ENCODE measurements at places on chromosomes 7 and 10. TPM values are rescaled to one million over a fixed set of nuclear protein-coding genes. Genes with fewer than 3 reads are reported as not detected.

DNA sequence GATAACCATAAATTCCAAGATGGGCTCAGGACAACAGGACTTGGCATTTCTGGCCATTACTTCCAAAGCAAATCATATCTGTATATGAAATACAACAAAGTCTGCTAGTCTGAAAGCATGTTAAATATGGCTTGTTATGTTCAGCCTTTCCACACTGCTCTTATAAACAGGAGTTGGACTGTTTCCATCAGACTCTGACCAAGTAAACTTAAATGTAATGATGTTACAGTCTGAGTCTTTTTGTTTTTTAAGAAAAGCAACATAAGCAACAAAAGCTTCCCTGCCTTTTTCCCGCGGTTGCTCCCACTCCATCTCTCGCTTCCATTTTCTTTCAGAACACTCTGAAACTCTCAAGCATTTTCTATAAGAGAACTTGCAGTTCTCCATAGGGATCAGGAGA is 8.1 kb upstream of the CDCA7L start:
- H3K4me3 ChIP-seq = no peak overlapping the region
- H3K27me3 ChIP-seq = no peaks in the 10 kb centered on the region
- no peaks in the 10 kb centered on the region for H3K4me1 ChIP-seq
- no peak for DNase-seq
- H3K36me3 ChIP-seq = no peaks in the 10 kb centered on the region

- H3K27ac ChIP-seq = no peak overlapping the region
- H3K36me3 ChIP-seq = no peaks in the 10 kb centered on the region
- DNase-seq = no peak
- H3K27me3 ChIP-seq = no peaks in the 10 kb centered on the region
- no peak overlapping the region for H3K4me3 ChIP-seq
- H3K4me1 ChIP-seq = no peaks in the 10 kb centered on the region
These were observed 15.2 kb upstream of the COMTD1 start for GRCh38 chr10:75250934-75251333.

- DNase-seq = no peak
These were observed 494.3 kb downstream of the AUTS2 start for GRCh38 chr7:70092314-70093204.

DNA sequence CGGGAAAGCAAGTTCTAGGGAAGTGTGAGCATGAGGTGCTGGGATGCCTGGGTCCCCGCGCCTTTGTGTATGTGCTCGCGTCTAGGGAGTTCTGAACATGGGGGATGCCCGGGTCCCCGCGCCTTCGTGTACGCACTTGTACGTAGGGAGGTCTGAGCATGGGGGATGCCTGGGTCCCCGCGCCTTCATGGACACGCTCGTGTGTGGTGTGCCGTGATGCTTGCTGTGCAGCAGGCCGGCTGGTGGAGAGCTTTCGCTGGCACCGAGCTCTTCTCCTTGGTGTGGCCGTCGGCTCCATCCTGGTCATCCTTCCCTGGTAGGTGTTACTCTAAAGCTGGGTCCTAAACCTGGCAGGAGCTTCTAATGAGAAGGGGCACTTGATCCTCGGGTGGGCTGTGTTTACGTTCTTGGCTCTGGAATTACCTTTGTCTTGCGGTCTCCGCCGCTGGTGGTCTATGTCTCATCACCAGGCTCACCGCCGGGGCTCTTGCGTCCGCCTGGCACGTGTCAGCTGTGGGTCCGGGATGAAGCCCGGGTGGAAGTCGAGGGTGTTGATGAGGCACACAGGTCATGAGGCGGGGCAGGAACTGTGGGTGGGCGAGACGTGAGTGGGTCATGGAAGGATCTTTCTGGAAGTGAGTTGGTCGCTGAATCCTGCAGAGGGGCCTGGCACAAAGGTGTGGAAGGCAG is 63.5 kb downstream of the DNAJB6 start:
- no peaks in the 10 kb centered on the region for H3K36me3 ChIP-seq
- H3K4me3 ChIP-seq = no peak overlapping the region
- peak; percentile 74 for DNase-seq
- no peaks in the 10 kb centered on the region for H3K4me1 ChIP-seq
- H3K27me3 ChIP-seq = no peaks in the 10 kb centered on the region

- H3K27ac ChIP-seq = no peak overlapping the region
- H3K4me1 ChIP-seq = no peaks in the 10 kb centered on the region
- no peaks in the 10 kb centered on the region for H3K27me3 ChIP-seq
- no peaks in the 10 kb centered on the region for H3K36me3 ChIP-seq
- no peak for DNase-seq
- H3K4me3 ChIP-seq = no peak overlapping the region
These were observed 140.2 kb upstream of the PPP2R2D start for GRCh38 chr10:131760416-131761166.

- no peaks in the 10 kb centered on the region for H3K27me3 ChIP-seq
- peaks cover 7% of the 10 kb centered on the region for H3K4me1 ChIP-seq
- no peak for DNase-seq
- H3K36me3 ChIP-seq = no peaks in the 10 kb centered on the region
- no peak overlapping the region for H3K4me3 ChIP-seq
These were observed 342.6 kb upstream of the NFE2L3 start for GRCh38 chr7:25809441-25809840.

GRCh38 chr7:139948587-139949335 is 114.0 kb downstream of the PARP12 start:
- H3K27ac ChIP-seq = no peak overlapping the region
- no peaks in the 10 kb centered on the region for H3K4me1 ChIP-seq
- H3K36me3 ChIP-seq = no peaks in the 10 kb centered on the region

DNA sequence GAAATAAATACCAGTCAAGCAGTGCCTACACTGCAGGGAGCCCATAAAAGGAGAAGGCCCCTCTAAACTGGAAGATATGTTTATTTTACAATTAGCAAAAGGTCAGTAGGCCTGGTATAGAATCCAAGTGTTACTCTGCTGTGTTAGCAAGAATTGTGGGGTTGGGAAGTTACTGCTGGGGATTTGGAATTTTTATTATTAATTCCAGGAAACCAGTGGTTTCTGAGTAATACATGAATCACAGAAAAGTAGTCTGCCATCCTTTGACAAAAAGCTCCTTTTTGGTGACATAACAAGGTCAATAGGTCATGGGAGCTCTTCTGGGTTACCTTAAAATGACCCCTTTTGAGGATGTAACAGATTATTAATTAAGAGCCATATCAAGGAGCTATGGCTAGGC is 67.4 kb downstream of the ZNF92 start:
- H3K4me1 ChIP-seq = no peaks in the 10 kb centered on the region
- H3K27me3 ChIP-seq = no peaks in the 10 kb centered on the region
- no peaks in the 10 kb centered on the region for H3K36me3 ChIP-seq
- no peak for DNase-seq
- no peak overlapping the region for H3K27ac ChIP-seq

GRCh38 chr10:16910793-16911164 is 93.6 kb upstream of the RSU1 start:
- no peak for DNase-seq
- no peaks in the 10 kb centered on the region for H3K27me3 ChIP-seq
- H3K27ac ChIP-seq = no peak overlapping the region
- H3K4me1 ChIP-seq = no peaks in the 10 kb centered on the region

DNA sequence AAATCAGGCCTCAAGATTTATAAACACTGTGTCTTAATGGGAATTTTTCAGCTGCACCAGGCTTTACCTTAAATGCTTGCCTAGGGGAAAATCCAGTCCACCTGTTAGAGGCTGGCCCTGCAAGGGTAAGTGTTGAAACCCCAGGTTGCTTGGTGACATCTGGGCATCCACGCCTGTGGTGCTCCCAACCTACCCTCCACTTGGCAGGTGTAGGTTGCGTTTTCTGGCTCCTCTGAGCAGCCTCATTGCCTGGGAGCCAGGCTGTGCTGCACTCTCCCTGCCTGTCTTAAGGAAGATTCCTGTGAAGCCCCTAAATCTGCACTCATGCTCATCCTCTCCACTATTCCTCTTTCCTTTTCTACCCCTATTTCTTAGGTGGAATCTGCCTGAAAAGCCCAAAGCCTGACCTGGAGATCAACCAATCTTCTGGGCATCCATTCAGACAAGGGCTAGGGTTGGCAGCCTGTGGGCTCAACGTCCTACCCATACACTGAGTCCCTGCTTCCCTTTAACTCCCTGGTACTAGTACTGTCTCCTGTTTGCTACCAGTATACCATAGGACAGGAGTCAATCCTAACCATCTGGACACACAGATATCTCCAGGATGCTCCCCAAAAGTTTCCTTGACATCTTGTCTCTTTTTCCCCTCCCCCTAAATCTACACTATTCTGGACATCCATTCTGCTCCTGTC is 150.4 kb downstream of the PDE1C start:
- no peak overlapping the region for H3K4me3 ChIP-seq
- H3K27ac ChIP-seq = no peak overlapping the region
- no peaks in the 10 kb centered on the region for H3K27me3 ChIP-seq

GRCh38 chr7:118862740-118863139 is 638.2 kb downstream of the ANKRD7 start:
- no peaks in the 10 kb centered on the region for H3K27me3 ChIP-seq
- no peak for DNase-seq
- no peaks in the 10 kb centered on the region for H3K36me3 ChIP-seq
- no peak overlapping the region for H3K27ac ChIP-seq
- H3K4me1 ChIP-seq = no peaks in the 10 kb centered on the region
- H3K4me3 ChIP-seq = no peak overlapping the region

GRCh38 chr10:110421512-110422138 is 76.1 kb upstream of the DUSP5 start:
- H3K27me3 ChIP-seq = no peaks in the 10 kb centered on the region
- H3K4me3 ChIP-seq = no peak overlapping the region
- H3K36me3 ChIP-seq = no peaks in the 10 kb centered on the region
- no peak for DNase-seq

DNA sequence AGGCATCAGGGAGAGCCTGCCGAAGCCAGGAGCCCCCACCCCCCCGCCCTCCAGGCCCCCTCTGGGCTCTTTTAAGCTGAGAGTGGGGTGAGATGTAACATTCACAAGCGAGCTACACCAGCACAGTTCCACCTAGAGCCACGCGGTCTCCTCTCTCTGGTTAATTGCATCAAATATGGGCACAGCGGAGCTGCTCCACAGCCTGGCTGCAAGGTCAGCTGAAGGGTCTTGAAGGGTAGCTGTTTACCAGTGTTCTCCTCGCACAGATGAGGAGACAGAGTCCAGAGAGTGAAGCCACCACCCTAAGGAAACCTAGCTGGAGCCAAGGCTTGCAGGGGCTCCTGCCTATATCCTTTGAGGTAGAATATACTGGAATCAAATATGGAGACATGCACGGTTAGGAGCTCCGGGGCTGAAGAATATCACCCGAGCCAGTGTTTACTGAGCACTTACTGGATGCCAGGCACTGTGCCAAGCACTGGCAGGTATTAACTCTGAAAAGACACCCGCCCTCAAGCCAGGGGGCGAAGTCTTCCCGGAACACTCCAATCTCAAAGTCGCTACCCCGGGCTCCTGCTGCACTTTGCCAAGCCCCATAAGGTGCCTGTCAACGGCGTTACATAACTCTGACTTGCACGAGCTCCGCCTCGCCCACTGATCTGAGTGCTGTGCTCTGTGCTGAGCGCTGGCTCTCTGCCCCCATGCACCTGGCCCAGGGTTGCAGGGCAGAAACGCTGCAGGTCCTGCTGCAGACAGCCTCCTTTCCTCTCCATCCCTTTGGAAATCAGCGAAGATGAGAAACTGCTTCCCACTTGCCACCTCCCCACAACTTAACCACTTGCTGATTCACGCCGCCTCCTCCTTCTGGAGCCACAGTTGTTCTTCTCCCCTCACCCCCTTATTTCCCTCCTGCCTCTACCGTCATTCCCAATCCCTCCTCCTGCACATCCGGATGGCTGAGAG is 5.4 kb downstream of the CHST15 start:
- peak; percentile 57 for DNase-seq
- no peaks in the 10 kb centered on the region for H3K36me3 ChIP-seq
- no peaks in the 10 kb centered on the region for H3K27me3 ChIP-seq
- no peak overlapping the region for H3K27ac ChIP-seq

DNA sequence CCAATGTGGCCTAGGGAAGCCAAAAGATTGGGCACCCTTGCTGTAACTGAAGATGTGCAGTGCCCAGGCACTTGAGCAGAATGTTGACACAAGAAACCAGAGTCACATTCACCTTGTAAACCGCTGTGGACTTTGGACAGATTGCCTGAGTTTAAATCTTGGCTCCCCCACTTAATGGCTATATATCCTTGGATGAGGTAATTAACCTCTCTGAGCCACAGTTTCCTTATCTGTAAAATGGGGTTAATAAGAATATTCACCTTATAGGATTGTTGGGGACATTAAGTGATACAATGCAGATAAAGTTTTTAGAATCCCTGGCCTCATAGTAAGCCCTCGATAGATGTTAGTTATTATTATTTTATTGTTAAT is 331.0 kb downstream of the LRMDA start:
- H3K4me1 ChIP-seq = no peaks in the 10 kb centered on the region
- no peak overlapping the region for H3K4me3 ChIP-seq
- no peak for DNase-seq
- no peaks in the 10 kb centered on the region for H3K27me3 ChIP-seq
- no peak overlapping the region for H3K27ac ChIP-seq

GRCh38 chr7:36755484-36755883 is 31.2 kb upstream of the AOAH start:
- no peak overlapping the region for H3K27ac ChIP-seq
- no peaks in the 10 kb centered on the region for H3K36me3 ChIP-seq
- no peaks in the 10 kb centered on the region for H3K27me3 ChIP-seq
- DNase-seq = no peak
- no peak overlapping the region for H3K4me3 ChIP-seq

The SGMS1 gene
- total RNA-seq = 54.3 TPM

The NUTM2E gene
- not detected for total RNA-seq

The CDH23 gene
- total RNA-seq = 16.6 TPM

The TPST1 gene
- 38.8 TPM for total RNA-seq

The UMAD1 gene
- 14.5 TPM for total RNA-seq

The PTN gene
- 3.2 TPM for total RNA-seq

The BLNK gene
- total RNA-seq = 4.1 TPM

The AOC1 gene
- total RNA-seq = 0.72 TPM

The UPK3B gene
- 1.6 TPM for total RNA-seq

The HYAL4 gene
- not detected for total RNA-seq

The PPP1R17 gene
- total RNA-seq = not detected

The WNT8B gene
- total RNA-seq = not detected

The FAM20C gene
- total RNA-seq = 104 TPM

The CHCHD2 gene
- 187 TPM for total RNA-seq
